ENCODE measurements at places on chromosomes 4 and X. TPM values are rescaled to one million over a fixed set of nuclear protein-coding genes. Genes with fewer than 3 reads are reported as not detected.

The TGIF2LX gene
- not detected for total RNA-seq

DNA sequence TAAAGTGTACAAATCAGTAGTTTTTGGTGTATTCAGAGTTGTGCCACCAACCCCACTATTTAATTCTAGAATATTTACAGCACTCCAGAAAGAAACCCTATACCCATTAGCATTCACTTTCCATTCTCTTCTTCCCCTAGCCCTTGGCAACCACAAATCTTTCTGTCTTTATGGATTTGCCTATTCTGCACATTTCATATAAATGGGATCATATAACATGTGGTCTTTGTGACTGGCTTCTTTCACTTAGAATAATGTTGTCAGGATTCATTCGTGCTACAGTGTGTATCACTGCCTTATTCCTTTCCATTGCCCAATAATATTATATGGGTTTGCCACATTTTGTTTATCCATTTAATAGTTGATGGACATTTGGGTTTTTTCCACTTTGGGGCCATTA lies 32.2 kb downstream of the SGMS2 start:
- DNase-seq = no peak

DNA sequence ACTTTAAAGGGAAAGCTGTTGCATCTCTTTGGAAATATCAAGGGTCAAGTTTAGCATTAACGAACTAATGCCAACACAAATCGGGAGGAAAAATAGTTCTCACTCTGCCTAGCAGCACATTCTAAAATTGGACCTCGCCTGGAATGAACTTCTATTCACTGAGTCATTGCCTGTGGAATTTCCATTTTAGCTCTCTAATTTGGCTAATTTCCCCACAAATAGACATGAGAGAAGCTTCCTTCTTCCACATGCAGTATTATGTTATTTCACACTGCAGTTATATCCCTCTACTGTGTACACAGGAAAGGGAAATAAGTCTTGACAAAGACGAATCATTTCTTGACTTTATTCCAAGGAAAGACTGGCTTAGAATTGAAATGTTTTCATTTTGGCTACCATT lies 9.3 kb downstream of the ZXDA start:
- no peak for DNase-seq

DNA sequence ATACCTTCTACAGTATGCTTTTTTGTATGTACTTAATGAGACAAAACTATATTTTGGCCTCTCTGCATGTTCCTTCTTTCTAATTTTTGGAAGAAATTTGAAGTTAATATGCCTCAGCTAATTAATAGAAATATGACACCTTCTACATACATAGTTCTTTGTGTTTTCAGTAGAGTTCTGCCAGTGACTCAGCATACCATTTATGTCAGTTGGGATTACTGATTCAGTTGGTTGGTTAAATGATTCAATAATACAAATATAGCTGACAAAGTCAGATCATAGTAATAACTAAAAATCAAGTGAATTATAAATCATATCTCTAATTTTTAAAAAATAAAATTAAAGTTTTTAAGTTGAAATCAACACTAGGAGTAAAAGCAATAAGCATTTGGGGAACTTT lies 16.8 kb downstream of the BTC start:
- no peak for DNase-seq

The ZNF185 gene
- total RNA-seq = 1.7 TPM

DNA sequence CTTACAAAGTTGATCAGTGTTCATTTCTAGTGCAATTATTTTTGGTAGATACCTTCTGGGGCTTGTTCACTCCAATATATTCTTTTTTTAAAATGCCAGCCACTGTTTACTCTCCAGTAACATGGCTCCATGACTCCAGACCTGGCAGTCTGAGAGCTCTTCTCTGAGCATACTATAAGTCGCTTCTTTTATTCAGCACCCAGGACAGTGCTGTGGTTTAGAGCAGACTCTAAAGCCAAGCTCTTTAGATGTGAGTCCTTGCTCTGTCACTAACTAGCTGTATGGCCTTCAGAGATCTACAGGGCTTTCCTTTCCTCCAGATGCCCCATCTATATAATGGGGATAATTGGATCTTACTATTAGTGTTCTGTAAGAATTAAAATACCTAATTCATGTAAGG lies 200.2 kb upstream of the FAM241A start:
- DNase-seq = no peak

DNA sequence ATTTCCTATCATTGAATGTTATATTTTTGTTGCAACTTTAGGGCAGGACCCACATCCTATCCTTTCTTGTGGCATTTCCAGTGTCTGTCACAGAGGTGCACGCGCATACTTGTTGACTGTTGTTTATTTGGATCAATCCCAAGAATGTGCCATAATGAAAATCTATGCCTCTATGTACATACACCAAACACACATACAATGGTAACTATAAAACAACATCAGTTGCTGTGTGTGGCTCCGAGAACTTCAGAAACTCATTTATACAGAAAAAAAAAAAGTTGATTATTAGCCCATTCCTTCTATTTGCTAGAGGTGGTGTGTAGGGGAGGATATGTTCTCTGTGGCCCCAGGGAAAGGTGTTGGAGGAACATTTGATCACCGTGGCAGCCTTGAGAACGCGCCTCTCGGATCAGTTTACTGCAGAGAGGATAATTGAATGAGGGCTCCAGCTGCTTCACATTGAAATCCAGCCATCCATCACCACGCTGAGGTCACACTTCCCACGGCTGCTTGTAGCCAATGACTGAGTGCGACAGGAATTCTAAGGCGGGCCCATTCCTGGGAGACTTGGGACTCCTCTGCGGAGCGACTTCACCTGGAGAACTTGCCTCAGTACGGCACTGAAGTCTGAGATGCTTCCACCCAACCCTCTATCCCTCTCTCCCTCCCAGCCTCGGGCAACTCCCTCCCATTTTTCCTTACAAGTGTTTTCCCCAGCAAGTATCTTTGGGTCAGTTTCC lies 19.5 kb downstream of the SMPX start:
- no peak for DNase-seq

DNA sequence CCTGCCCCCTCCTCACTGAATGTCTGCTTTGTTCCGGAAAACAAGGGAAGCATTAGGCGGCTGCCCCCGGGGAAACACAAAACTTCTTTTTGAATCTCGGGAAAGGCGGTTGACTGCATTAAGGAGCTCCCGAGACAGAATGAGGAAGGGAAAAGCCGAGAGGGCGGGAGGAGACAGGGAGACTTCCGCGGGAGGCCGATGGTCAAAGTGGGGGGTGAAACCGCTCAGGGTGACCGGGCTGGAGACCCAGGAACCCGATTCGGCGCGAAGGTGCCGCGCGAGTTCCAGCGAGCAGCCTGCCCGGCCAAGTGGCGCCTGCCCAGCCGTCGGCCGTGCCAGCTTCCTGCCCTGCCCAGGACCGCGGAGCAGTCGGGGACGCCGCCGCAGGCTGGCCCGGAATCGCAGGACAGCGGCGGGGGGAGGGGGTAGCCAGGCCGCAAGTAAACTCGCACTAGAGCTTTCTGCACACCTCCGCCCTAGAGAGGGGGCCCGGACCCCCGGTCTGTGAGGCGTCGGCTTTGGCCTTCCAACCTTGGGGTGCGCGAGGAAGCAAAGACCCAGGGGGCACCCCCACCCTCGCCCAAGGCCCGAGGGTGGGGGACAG lies 55.1 kb upstream of the BCOR start:
- peak; percentile 45 for DNase-seq

DNA sequence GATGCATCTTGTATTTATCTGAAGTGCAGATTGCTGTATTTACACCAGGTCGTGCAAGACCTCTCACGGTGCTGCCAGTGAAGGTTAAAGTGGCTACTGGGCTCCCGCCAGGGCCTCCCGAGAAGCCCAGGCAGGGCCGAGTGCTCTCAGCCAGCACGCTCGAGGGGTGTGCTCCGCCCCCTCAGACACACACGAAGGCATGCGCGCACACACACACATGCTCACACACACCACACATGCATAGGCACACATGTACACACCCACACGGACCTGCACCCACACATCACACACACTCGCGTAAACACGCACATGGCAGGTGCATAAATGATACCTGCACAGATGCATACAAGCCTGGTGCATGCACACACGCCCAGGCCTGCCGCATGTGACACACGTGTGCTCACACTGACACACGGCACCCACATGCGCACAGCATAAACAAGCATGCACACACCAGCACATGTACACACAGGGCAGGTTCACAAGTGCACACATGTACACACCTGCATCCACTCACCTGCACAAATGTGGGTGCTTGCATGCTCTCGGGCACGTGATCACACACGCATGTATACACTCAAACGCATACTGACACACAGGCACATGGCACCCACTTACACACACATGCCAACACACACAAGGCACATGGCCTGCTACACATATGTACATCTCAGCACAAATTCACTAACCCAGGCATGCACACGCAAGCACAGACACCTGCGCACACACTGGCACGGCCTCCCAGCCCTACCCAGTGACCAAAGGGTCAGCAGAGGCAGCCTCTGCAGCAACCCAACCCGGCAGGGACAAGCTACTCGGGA lies 71.6 kb downstream of the FAM53A start:
- no peak for DNase-seq

Measured in B cell (primary cell).